ENCODE measurements at places on chromosomes 1 and 21. TPM values are rescaled to one million over a fixed set of nuclear protein-coding genes. Genes with fewer than 3 reads are reported as not detected.

Gene OR2L8
- not detected for total RNA-seq

Gene TMOD4
- total RNA-seq: not detected

Gene AGT
- total RNA-seq: 2.6 TPM

Gene HOOK1
- total RNA-seq: 11.1 TPM

Gene RIPK4
- 12.4 TPM for total RNA-seq

Gene NGF
- 1.5 TPM for total RNA-seq

Gene ERG
- 38.9 TPM for total RNA-seq

GRCh38 chr1:203199816-203200571, 13.5 kb upstream of the CHI3L1 start:
- no peak overlapping the region for H3K4me3 ChIP-seq
- DNase-seq: no peak
- H3K36me3 ChIP-seq: no peaks in the 10 kb centered on the region
- H3K27ac ChIP-seq: peak overlapping the region; percentile 75

DNA sequence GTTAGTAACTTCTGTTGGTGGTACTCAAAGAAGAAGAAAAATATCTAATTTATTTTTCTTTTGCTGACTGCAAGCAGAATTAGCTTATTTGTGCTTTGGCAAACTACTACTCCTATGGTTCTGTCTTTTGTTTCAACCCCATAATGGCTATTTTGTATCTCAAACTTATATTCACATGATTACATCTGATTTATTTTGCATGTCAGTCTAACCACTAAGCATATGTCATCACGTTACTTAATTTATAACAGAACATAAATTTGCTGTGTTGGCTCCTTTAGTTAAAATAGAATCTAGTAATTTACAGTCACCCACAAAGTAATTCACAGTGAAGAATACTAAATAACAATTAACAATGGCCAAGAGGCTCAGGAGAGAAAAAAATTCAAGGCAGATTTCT, 39.1 kb upstream of the CNN3 start:
- peaks cover 21% of the 10 kb centered on the region for H3K4me1 ChIP-seq
- no peak overlapping the region for H3K4me3 ChIP-seq
- H3K36me3 ChIP-seq: no peaks in the 10 kb centered on the region
- DNase-seq: no peak
- H3K27ac ChIP-seq: no peak overlapping the region
- no peaks in the 10 kb centered on the region for H3K27me3 ChIP-seq

DNA sequence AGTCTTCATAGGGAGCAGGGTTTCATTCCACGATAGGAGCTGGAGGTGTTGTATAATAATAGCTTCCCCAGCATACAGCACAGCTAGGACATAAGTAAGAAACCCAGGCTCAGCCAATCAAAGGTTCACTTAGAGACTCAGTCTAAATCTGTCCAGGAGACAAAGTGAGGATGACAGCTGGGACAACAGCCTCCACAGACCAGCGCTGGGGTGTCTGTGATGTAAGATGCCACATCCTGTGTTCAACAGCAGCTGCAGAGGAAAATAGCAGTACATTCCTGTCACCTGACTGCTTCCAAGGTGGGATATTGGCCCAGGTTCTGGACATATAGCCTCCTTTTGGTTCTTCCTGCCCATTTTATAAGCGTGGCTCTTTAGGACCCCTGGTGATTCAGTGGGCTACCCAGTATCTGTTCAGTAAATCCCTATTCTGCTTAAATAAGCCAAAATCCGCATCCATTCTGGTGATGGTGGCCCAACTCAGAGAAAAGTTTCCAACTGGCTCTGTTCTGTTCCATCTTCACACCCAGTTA, 176.8 kb upstream of the SYT6 start:
- no peaks in the 10 kb centered on the region for H3K4me1 ChIP-seq
- H3K27me3 ChIP-seq: no peaks in the 10 kb centered on the region
- no peaks in the 10 kb centered on the region for H3K36me3 ChIP-seq

DNA sequence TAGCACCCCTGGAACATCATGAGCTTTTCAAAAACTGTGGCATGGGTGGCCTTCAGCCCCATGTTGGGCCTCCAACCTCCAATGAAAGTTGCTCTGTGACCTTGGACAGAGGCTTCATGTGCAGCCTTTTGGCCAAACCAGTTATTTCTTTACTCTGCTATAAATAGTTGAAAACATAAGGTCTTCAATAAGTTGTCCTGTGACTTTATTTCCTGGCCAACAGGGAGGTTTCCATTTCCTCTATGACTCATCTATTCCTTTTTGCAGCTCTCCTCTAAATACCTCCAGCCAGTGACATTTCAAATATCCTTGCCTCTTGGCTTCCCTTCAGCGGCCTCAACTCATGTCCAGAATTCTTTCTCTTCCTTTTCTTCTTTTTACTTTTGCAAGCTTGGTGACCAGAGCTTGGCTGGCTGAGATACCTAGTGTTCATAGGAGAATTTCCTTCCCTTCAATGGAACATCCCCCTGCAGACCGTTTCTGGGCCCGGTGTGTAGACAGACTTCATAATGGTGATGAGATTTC, 22.7 kb upstream of the TRIM67 start:
- H3K4me1 ChIP-seq: no peaks in the 10 kb centered on the region
- no peaks in the 10 kb centered on the region for H3K27me3 ChIP-seq
- no peak for DNase-seq
- H3K36me3 ChIP-seq: no peaks in the 10 kb centered on the region
- no peak overlapping the region for H3K4me3 ChIP-seq

- no peaks in the 10 kb centered on the region for H3K27me3 ChIP-seq
- H3K27ac ChIP-seq: no peak overlapping the region
- DNase-seq: no peak
- no peak overlapping the region for H3K4me3 ChIP-seq
- H3K36me3 ChIP-seq: no peaks in the 10 kb centered on the region
These were observed 106.8 kb upstream of the ATP1A1 start for GRCh38 chr1:116265931-116266863.

DNA sequence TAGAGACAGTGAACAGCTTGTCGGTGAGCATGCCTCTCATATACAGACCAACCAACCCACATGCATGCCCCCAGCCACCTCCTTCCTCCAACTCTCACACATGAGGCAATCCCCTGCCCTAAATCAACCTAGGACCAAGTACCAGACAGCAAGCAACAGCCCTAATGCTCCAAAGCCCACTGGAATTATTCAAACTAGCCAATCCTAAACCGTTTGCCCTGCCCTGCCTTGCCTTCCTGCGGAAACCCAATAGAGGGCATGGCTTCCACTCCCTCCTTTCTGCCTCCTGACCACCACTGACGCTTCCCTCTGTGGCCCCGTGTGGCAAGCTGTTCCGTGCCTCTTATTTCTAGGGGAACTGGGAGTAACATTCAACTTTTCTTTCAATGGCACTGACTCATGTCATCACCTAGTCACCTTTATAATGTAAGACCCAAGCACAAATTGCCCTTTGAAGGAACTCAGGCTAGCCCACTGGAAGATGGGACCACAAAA, 129.3 kb upstream of the GJB5 start:
- DNase-seq: no peak
- H3K36me3 ChIP-seq: no peaks in the 10 kb centered on the region
- no peak overlapping the region for H3K4me3 ChIP-seq

- no peak overlapping the region for H3K4me3 ChIP-seq
- no peaks in the 10 kb centered on the region for H3K4me1 ChIP-seq
- no peak overlapping the region for H3K27ac ChIP-seq
- DNase-seq: no peak
These were observed 25.1 kb upstream of the LSS start for GRCh38 chr21:46253610-46254124.

GRCh38 chr1:228006034-228006785, 588 bp upstream of the WNT3A start:
- peaks cover 12% of the 10 kb centered on the region for H3K4me1 ChIP-seq
- peaks cover 34% of the 10 kb centered on the region for H3K27me3 ChIP-seq
- no peak for DNase-seq
- H3K36me3 ChIP-seq: no peaks in the 10 kb centered on the region

- H3K4me3 ChIP-seq: no peak overlapping the region
- no peaks in the 10 kb centered on the region for H3K27me3 ChIP-seq
- H3K4me1 ChIP-seq: no peaks in the 10 kb centered on the region
- DNase-seq: peak; percentile 36
- H3K36me3 ChIP-seq: no peaks in the 10 kb centered on the region
These were observed 693.5 kb upstream of the PTBP2 start for GRCh38 chr1:96028071-96028470.

DNA sequence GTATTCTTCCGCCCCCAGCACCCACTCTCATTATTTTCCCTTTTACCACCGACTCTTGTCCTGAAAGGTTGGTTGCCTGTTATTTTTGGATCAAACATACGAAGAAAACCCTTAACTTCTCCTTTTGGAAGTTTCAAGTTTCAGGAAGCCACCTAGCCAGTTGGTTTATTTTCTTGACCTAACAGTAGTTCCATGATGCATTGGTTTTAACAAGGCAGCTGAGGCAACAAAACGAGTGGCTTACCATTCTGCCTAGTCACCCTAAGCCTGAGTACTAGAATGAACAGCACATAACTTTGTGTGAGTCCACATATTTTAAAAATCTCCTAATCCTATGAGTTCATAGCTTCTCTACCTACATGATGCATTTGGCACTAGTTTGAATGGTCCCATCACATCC, 28.9 kb downstream of the OLFM3 start:
- no peak overlapping the region for H3K4me3 ChIP-seq
- H3K4me1 ChIP-seq: no peaks in the 10 kb centered on the region
- H3K27me3 ChIP-seq: no peaks in the 10 kb centered on the region

DNA sequence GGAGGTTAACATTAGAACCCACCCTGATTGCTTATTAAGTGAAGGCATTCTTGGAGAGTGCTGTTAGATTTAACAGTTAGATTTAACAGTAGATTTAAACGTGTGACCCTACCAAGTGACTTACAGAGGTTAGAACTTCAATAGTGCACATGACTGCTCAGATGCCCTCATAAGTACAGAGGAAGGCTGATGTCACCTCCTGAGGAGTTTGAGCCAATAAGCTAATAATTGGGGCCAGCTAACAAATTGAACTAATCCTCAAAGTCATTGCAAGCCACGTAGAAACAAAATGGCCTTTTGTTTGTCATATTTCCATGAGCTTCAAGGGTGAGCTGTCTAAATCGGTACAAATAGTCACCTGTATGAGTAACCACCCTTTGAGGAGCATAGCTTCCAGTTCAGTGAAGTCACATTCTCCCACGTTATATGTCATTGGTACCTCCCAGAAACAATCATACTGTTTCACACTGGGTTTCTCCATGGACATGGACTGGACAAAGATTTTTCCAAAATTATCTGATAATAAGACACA, 11.7 kb downstream of the AVPR1B start:
- H3K27ac ChIP-seq: no peak overlapping the region
- H3K4me3 ChIP-seq: no peak overlapping the region
- no peaks in the 10 kb centered on the region for H3K36me3 ChIP-seq
- H3K4me1 ChIP-seq: peaks cover 5% of the 10 kb centered on the region

DNA sequence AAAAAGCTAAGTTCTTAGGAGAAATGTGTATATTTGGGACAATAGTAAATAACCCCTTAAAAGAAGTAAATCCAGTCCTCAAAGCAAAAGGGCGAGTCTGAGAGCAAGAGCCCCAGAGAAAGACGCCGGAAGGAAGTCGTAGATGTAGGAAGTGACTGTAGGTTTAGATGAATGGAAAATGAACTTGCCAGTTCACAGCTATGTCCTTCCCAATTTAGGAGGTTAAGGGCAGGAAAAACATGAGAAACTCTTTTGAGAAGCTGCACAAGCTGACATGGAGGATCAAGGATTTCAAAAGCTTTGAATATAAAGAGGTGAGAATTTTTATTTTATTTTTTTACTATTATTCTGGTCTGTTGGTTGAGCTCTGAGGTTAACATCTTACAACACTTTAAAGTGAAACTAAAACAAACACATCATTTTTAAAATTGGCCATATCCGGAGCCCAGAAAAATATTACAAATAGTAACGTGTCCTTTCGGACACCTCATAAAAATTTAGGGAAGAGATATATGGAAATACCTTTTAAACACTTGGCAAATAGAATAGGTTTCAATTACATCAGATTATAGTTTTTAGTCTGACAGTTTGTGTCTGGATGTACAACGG, 1178.6 kb downstream of the MRPL39 start:
- no peaks in the 10 kb centered on the region for H3K27me3 ChIP-seq
- no peak overlapping the region for H3K4me3 ChIP-seq
- no peak for DNase-seq
- no peak overlapping the region for H3K27ac ChIP-seq
- no peaks in the 10 kb centered on the region for H3K4me1 ChIP-seq
